ENCODE measurements at places on chromosomes 3 and 15.

DNA sequence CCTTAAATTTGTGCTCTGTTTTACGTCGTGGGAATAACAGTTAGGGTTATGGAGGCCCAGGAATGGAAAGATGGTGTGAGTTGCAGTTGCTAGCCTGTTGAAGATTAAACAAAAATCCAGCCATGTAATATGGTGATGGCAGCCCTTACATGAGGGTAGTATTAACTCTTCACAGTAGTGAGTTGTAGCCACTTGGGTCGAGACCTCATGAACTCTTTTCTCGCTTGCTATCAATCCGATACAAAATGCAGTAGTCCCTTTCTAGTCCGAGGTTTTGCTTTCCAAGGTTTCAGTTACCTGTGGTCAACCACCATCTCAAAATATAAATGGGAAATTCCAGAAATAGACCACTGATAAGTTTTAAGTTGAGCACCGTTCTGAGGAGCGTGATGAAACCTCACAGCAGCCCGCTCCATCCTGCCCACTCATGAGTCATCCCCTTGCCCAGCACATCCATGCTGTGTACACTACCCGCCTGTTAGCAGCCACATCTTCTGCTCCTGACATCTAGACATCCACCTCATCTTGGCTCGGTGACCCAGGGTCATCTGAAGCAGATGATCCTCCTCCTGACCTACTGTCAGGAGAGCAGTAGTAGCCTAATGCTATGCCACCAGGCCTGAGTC is 177.9 kb downstream of the CDIN1 start:
- DNase-seq: no peak

DNA sequence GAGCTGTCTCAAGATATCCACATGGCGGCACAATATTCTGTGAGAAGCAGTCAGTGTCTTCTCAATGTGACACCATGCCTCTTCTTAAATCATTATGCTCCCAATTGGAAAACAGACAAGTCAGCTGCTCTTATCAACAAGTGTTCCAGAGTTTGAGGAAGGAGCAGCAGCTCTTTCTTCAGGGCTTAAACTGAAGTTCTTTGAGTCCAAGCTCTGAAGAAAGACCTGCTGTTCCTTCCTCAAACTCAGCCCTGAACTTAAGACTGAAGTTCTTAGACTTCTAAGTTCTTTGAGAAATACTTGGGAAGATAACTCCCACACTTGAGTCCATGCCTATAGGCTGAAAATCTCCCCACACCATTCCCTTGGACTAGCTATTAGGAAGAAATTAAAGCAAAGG is 43.4 kb downstream of the NPTN start:
- DNase-seq: no peak

GRCh38 chr15:36944442-36944841 is 155.9 kb downstream of the MEIS2 start:
- no peak for DNase-seq

GRCh38 chr3:151875759-151876158 is 2.3 kb downstream of the SUCNR1 start:
- no peak for DNase-seq

- peak; percentile 99 for DNase-seq
These were observed at the start of gene RTF1 for GRCh38 chr15:41416742-41417417. TSS of gene RTF1 (plus strand) at chr15:41417095. CDS start at chr15:41417116, 21 bp downstream.

DNA sequence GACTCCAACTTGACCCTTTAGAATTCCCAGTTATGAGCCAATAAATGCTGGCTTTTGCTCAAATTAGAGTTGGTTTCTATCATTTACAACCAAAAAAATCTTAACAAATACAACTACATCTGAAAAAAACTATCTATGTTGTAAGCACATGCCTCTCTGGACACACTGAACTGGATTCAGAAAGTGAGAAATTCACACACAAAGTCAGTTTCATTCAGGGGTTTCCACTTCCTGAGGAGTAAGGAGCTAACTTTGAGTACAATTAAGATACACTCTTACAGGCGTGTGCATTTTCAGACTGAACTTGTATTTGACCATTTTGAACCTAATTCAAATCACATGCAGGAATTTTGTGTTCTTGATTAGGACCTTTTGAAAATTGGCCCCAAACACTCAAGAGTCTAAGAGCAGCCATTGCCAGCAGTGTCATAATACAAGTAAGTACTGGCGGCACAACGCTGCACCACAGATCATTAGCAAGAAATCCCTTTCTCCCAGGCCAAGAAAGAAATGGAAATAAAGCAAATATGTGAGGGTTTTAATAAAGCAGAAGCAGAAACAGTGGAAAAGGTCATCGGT is 31.2 kb downstream of the LINS1 start:
- no peak for DNase-seq

Data from type B pancreatic cell (in vitro differentiated cells).